ENCODE measurements at places on chromosomes 1 and 21.

- no peak for DNase-seq
These were observed 355.8 kb upstream of the LYPLAL1 start for GRCh38 chr1:218817691-218818465.

GRCh38 chr1:156626079-156626438 lies 6.8 kb downstream of the HAPLN2 start:
- DNase-seq, result no peak

- DNase-seq, result no peak
These were observed 150.6 kb downstream of the MRPL39 start for GRCh38 chr21:25456672-25457071.

- no peak for DNase-seq
These were observed 11.1 kb upstream of the CHI3L1 start for GRCh38 chr1:203197625-203198024.

GRCh38 chr1:58850636-58851035 lies 66.8 kb upstream of the JUN start:
- no peak for DNase-seq

- peak; percentile 60 for DNase-seq
These were observed 8.5 kb downstream of the IRF2BP2 start for GRCh38 chr1:234601301-234602017.

DNA sequence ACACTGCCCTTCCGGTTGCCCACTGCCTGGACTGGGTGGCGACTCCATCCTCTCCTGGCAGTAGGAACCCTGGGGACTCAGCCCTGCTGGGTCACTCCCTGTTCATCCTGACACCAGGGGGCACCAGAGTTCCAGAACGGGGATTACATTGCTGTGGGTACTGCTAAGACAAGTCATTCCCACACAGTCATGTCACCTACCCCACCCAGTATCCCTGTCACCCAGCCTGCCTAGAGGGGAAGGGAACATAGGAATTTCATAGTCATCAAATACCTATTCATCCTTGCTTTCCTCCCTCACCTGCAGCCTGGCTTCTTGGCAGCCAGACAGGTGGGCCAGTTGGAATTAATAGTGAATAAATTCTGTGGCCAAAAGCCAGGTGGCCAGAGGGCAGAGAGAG lies 9.8 kb upstream of the SFN start:
- DNase-seq, result peak; percentile 75

GRCh38 chr1:151681923-151682322 lies 34.7 kb downstream of the CELF3 start:
- no peak for DNase-seq

- no peak for DNase-seq
These were observed 127.2 kb downstream of the ZNF281 start for GRCh38 chr1:200282497-200283122.

DNA sequence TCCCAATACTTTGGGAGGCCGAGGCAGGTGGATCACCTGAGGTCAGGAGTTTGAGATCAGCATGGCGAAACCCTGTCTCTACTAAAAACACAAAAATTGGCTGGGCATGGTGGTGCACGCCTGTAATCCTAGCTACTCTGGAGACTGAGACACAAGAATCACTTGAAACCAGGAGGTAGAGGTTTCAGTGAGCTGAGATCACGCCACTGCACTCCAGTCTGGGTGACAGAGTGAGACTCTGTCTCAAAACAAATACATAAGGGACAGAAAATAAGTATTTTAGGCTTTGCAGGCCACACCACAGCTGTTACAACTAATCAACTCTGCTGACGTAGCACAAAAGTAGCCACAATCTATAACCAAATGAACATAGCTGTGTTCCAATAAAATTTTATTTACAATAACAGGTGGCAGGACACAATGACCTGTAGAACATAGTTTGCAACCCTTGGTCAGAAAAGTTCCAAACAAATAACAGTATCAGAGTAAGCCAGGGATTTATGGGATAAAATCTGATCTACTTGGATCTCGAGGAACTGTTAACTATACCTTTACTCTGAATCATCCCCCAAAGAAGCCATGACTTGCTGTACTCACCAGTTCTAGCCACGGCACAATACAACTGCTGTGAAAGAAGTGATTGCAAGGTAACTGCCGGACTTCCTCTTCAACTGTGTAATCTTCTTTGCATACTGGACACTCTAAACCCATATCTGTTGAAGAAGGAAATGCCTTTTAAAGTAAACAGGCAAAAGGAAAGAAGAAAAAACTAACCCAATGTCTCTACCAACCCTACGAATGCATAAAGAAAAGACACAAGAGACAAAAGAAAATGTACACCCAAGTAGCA lies 28.3 kb downstream of the CD160 start:
- no peak for DNase-seq

- DNase-seq, result no peak
These were observed 18.4 kb upstream of the CASQ1 start for GRCh38 chr1:160171980-160172379.

GRCh38 chr1:910311-910880 lies 13.3 kb upstream of the SAMD11 start:
- no peak for DNase-seq

DNA sequence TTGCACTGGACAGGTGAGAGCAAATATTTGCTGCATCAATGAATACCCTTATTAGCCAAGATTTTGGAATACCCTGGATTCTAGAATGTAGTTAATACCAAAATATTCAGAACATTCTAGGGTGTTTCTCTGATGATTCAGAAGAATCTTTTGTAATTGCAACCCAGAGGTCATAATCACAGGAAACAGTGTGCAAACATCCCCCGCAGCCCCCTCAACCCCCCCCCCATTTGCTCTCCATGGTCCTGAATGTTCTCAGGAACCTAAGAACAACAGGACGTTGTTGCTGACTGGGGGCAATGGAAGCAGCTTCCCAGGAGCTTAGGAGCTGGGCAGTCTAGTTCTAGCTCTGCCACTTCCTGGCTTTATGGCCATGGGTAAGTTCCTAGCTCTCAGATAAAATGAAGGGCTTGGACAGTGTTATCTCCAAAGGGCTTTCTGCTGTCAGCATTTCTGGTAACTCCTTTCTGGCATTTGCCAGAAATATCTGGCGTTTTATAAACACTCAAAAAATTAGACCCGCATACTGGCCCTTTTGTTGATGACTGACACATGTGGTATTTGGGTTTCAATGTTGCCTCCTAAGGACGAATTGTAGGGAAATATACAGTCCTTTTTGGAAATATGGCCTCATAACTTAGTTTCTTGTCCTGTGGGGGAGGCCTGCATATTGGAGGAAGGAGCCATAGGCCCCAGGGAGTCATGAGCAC lies 178.6 kb downstream of the RRAGC start:
- no peak for DNase-seq

- no peak for DNase-seq
These were observed 91.9 kb downstream of the NFIA start for GRCh38 chr1:61174060-61174795.

GRCh38 chr1:155218854-155219591 lies 10.5 kb downstream of the MTX1 start:
- DNase-seq, result no peak

DNA sequence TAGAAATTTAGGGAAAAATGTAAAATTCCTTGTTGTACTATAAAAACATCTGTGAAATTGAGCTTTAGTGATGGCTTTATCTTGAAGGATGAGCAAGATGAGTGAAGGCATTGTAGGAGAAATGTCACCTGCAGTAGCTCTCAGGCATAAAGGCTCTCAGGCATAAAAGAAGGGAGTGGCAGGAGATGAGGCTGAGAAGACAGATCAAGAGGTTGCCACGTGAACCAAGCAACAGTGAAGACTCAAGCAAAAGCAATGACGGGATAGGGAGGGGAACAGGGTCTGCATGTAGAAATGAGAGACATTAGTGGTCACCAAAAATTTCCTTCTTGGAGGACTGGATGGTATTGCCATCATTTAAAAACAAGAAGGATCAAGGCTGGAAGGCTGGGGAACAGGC lies 98.8 kb downstream of the ST3GAL3 start:
- DNase-seq, result no peak

DNA sequence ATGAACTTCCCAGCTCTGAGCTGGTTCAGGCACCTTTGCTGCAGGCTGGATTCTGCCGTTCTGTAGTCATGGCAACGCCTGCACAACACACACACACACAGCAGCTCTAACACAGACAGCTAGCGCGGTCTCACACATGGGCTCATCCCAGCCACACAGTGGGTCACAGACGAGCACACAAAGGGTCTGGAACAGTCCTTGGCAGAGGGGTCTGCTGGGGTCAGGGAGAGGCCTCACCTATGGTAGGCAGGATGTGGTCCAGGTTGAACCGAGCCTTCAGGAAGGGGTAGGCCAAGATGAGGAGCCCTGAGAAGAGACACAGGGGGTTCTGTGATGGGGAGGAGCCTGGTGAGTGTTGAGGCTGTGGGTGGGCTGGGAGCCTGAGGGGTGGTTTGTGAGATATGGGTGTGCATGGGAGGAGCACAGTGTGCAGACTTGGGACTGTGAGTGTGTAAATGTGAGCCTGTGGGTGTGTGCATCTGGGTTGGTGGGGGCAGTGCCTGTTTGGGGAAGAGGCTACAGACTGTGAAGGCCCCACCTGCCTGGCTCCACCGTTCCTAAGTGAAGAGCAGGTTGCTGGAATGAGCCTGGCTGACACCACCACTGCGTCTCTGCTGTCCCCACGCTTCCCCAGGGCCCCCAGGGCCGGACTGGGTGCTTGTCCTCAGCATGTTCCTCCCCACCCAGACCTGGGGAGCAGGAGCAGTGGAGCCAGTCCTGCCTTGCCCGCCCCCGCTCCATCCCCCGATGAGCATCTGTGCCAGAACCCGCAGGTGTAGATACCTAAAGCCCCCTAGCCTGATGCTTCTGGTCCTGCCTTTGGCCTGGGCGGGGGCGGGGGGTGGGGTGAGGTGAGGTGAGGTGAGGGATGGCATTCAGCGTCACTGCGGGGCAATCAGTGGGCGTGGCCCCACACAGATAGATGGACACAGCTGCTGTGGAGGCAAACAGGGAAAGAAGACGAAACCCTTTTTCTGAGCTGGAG lies 1.5 kb downstream of the KNCN start:
- no peak for DNase-seq

DNA sequence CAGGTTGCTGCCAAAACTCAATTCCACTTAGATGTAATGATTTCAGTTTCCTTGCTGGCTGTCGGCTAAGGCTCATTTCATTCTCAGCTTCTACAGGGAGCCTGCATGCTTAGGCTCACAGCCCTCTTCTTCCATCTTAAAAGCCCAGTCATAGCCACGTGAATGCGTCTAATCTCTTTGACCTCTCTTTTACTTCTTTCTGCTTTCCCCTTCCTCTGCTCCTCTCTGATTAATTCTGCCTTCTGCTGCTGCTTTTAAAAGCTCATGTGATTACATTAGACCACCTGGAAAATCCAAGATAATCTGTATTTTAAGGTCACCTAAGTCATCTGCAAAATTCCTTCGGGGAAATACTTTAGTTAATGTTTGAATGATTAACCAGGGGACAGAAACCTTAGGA lies 812.8 kb upstream of the BRINP3 start:
- no peak for DNase-seq

DNA sequence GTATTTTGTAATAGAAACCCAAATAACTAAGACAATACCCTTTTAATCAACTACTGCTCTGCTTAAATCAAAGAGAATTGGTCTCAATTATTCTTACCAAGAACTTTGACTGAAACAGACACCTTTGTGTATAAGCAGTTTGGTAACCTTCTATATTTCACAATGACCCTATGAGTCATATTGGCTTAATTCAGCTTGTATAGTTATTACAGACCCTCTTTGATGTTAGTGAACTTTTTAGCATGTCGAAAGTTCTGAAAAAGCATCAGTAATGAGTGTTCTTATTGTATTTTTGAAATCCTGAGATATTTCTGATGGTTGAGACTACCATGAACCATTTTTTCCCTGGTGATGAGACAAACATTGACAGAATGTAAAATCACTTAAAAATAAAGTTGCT lies 43.3 kb upstream of the RABGAP1L start:
- no peak for DNase-seq

GRCh38 chr1:49424782-49425181 lies 599.0 kb downstream of the AGBL4 start:
- no peak for DNase-seq

- no peak for DNase-seq
These were observed 428.6 kb upstream of the BRINP3 start for GRCh38 chr1:190906206-190906725.

- DNase-seq, result no peak
These were observed 22.9 kb upstream of the COL16A1 start for GRCh38 chr1:31726715-31727114.

DNA sequence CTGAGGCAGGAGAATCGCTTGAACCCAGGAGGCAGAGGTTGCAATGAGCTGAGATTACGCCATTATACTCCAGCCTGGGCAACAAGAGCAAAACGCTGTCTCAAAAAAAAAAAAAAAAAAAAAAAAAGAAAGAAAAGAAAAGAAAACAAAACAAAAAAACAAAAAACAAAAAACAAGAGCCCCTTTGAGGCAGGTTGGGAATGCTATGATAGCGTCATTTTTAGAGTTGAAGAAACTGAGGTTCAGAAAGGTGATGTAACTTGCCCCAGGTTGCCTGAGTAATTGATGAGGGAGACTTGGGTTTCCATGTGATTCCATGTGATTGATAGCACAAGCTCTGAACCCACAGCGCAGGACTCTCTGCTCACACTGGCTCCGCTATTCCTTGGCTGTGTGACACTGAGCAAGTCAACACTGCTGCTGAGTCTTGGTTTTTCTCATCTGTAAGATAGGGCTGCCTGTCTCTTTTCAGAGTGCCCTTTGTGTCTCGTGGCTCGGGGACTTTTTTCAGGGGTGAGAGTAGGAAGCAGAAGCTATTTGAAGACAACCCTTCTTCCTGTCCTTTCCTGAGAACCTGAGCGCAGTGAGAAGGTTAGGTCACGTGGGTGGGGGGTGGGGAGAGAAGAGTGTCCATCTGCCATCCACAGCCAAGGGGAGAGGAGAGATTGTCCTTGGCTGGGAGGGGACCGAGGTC lies 2.5 kb downstream of the CNR2 start:
- DNase-seq, result no peak

- DNase-seq, result no peak
These were observed 42.4 kb upstream of the TENT5C start for GRCh38 chr1:117563492-117563875.

DNA sequence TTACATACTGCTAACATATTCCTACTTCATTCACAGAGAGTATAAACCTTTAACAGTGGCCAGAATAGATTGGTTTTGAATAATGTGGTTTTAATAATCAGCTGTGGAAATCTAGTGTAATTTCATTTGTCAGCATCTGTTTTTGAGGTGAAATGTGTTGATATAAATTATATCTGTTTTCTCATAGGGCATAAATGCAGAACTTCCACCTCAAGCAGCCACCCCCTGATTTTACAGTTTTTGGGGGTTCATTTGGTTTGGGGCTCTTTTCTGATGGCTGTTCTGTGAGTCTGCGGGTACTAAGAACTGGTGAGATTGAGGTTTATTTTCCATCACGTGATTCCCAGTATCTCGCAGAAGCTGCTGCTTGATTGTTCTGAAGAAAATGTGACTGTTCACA lies 23.2 kb downstream of the EDARADD start:
- no peak for DNase-seq

Data from CD4-positive, alpha-beta T cell treated with Interleukin-6 at 100 ng/mL for 8 hours (primary cell).